ENCODE measurements at places on chromosomes 4 and X.
A peak's percentile ranks its signal among the peaks of the same experiment; 100 is the strongest.

DNA sequence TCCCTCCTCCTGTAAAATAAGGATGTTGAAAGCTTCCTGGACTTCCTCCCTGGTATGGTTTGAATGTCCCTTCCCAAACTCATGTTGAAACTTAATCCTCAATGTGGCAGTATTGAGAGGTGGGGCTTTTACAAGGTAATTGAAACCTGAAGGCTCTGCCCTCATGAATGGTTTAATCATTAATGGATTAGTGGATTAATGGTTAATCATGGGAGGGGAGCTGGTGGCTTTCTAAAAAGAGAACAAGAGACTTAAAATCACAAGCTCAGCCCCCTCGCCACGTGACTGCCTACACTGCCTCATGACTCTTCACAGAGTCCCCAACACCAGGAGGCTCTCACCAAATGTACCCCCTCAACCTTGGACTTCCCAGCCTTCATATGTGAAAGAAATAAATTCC, 124.6 kb upstream of the ANXA3 start:
- DNase-seq: no peak

GRCh38 chr4:65599340-65599739, 70.9 kb downstream of the EPHA5 start:
- peak; percentile 31 for DNase-seq

DNA sequence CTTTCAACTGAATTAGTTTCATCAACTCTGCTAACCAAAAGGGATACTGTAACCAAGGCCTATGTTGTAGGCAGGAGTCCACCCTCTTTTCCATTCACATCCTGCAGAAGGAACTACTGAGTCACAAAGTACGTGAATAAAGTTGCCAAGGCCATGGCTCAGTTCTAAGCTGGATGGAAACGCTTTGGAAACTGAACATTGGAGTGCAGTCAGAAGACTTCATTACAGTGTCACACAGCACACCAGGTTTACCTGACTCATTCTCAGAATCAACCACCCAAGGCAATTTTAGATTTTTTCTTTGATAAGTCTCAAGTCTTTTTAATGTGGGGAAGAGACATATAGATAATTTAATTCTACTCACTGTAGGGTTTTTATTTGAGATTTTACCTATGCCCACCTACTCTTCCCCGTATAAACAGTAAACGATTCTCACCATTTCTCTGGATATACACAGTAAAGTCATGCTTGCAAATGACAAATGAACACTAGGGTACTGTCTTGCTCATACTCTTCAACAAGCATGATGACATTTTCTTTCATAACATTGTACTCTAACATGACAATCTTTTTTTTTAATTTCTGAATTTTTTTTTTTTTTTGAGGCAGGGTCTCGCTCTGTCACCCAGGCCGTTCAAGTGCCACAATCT, 58.9 kb upstream of the RBM47 start:
- DNase-seq: no peak

DNA sequence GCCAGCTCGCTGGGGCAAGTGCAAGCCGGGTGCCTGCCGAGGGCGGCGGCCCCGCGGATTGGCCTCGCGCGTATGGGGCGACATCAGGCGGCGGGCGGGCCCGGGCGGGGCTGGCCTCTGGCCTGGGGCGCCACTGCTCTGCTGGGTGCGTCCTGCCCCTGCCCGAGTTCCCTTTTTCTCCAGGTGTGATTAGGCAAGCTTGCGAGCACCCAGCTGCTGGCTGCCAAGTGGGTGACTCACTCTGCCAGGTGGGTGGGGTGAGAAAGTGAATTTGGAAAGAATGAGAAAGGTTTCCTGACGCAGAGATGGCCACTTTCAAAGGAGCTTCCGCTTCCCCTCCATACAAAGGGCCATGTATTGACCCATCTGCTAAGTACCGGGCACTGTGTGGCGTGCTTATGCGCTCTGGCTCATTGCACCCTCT, 32.5 kb downstream of the FGFBP1 start:
- DNase-seq: no peak

GRCh38 chr4:159177265-159178150, 74.6 kb downstream of the RAPGEF2 start:
- DNase-seq: no peak

GRCh38 chrX:102835504-102836146, 101.4 kb upstream of the RAB40AL start:
- peak; percentile 36 for DNase-seq

DNA sequence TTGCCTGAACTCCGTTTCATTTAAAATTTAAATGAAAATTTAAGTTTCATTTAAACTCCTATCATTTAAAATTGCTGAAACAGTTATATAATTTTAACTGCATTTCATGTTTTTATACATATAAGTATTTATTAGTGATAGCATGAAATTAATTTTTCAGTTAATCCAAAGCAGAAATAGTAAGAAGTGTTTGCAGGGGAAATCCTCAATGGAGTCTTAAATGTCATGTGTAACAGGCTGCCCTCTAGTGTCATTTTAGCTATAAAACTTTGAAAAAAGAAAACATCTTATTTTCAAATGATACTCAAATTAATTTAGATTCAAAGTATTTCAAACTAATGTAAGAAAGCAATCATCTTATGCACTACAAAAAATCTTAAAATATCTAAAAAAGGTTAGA, 27.2 kb downstream of the TAPT1 start:
- peak; percentile 23 for DNase-seq

- DNase-seq: no peak
These were observed 132.7 kb downstream of the ARHGAP10 start for GRCh38 chr4:147864607-147865006.

- peak; percentile 51 for DNase-seq
These were observed 733.7 kb upstream of the PABPC4L start for GRCh38 chr4:134935320-134935719.

Data from EH (cell line).